ENCODE measurements at places on chromosomes 3 and 15. TPM values are rescaled to one million over a fixed set of nuclear protein-coding genes. Genes with fewer than 3 reads are reported as not detected.

The LMAN1L gene
- total RNA-seq, result not detected

The FES gene
- 11.5 TPM for total RNA-seq

The RTP3 gene
- not detected for total RNA-seq

The LRRC49 gene
- total RNA-seq, result 13.6 TPM

The TMEM45A gene
- 7.6 TPM for total RNA-seq

The ZMAT3 gene
- total RNA-seq, result 2.9 TPM

The B3GALNT1 gene
- 125 TPM for total RNA-seq

The GTF2E1 gene
- 15.2 TPM for total RNA-seq

DNA sequence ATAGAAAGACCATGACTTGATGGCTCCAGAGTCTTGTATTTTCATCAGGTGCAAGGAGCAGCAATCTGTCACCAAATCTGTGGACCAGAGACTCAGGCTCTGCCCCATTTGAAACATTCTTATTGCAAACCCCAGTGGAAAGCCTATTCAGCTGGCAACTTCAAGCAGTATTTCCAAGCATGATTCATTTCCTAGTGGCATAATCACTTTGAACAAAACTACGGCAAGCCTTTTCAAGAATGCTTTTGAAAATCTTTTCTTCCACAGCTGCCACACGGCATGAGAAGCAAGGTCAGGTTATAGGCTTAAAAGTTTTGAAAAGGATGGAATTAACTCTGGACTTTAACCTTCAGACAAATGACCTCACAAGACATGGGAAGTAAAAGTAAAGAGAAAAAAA lies 122.0 kb upstream of the BFSP2 start:
- H3K4me1 ChIP-seq, result no peaks in the 10 kb centered on the region
- H3K27me3 ChIP-seq, result 0 out of 2 replicates have a peak, but pooled peaks cover 6% of the 10 kb centered on the region
- no peaks in the 10 kb centered on the region for H3K36me3 ChIP-seq
- no peak overlapping the region for H3K4me3 ChIP-seq

DNA sequence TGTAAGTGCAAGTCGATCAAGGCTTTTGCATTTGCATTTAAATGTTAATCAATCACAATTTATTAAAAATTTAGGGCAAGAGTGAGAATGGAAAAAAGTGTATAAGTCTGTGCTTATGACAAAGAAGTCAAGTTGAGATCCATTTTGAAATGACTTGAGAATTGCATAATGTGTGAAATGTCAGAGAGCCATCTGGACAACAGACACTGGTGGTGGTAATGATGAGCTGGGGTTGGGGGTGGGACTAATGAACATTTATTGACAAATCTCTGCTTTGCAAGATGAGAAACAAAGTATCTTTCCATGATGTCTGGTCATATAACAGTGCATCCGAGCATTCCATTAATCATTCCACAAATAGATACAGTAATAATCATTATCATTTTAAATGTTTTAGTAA lies 89.4 kb upstream of the ZBTB20 start:
- DNase-seq, result no peak
- H3K27me3 ChIP-seq, result no peaks in the 10 kb centered on the region
- peaks cover 34% of the 10 kb centered on the region for H3K4me1 ChIP-seq
- no peak overlapping the region for H3K4me3 ChIP-seq
- no peak overlapping the region for H3K27ac ChIP-seq

The BHLHE40 gene
- total RNA-seq, result 255 TPM

The BFSP2 gene
- total RNA-seq, result not detected

- H3K4me3 ChIP-seq, result no peak overlapping the region
- no peak overlapping the region for H3K27ac ChIP-seq
- DNase-seq, result peak; percentile 30
- H3K36me3 ChIP-seq, result no peaks in the 10 kb centered on the region
Observed at GRCh38 chr3:170368921-170369320, 11.4 kb downstream of the SKIL start.

- DNase-seq, result no peak
- H3K36me3 ChIP-seq, result no peaks in the 10 kb centered on the region
- no peak overlapping the region for H3K27ac ChIP-seq
- no peak overlapping the region for H3K4me3 ChIP-seq
- H3K4me1 ChIP-seq, result no peaks in the 10 kb centered on the region
Observed at GRCh38 chr3:137988982-137989381, 21.0 kb upstream of the CLDN18 start.

DNA sequence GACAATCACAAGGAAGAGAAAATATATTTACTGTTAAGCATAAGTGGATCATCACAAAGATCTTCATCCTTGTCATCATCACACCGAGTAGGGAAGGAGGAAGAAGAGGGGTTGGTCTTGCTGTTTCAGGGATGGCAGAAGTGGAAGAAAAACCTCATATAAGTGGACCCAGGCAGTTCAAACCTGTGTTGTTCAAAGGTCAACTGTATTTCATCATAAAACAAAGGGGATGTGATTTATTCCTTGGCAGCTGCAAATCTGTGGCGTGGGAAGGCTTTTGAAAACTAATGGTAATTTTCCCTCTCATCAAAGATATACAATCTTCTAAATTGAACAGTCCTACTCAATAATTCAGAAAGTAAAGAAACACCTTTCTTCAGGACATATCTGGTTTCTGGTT lies 129.9 kb upstream of the ABI3BP start:
- H3K27me3 ChIP-seq, result no peaks in the 10 kb centered on the region
- no peaks in the 10 kb centered on the region for H3K36me3 ChIP-seq
- no peak overlapping the region for H3K27ac ChIP-seq
- peaks cover 16% of the 10 kb centered on the region for H3K4me1 ChIP-seq
- no peak for DNase-seq

GRCh38 chr3:44584646-44585501 lies at the start of gene ZNF660:
Gene ZNF660 (plus strand): TSS chr3:44584964. CDS start chr3:44594194, 9,230 bp downstream.
- peak; percentile 26 for DNase-seq
- H3K4me3 ChIP-seq, result no peak within 1 kb of the TSS
- no peaks in the 10 kb centered on the region for H3K36me3 ChIP-seq
- H3K27me3 ChIP-seq, result no peaks in the 10 kb centered on the region
- H3K27ac ChIP-seq, result no peak within 1 kb of the TSS

The GCSAM gene
- not detected for total RNA-seq

The PP2D1 gene
- total RNA-seq, result not detected
